ENCODE measurements at places on chromosomes 13 and 19.

GRCh38 chr19:15021286-15022007 lies 27.8 kb upstream of the CASP14 start:
- no peak for DNase-seq

DNA sequence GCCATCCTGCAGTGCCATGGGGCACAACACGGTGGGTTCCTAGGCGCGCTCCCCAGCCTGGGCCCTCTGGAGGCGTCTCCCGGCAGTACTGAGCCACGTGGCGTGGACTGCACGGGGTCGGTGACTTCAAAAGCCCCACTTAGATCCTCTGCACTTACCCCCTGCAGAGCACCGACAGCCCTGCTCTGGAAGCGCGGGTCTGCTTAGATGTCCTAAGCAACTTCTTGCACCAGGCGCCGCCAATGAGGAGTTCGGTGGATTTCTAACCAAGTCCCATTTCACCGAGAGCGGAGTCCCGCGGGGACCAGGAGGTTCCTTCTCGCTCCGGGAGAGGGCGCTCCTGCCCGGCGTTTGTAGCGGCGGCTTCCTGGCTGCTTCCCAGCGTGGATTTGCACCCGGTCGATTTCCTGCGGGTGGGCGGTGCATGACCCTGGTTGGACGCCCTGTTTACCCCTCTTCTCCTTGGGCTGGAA lies 25.2 kb upstream of the ZNF845 start:
- DNase-seq, result no peak

- DNase-seq, result no peak
These were observed 186.7 kb downstream of the COL4A1 start for GRCh38 chr13:110119935-110120905.

DNA sequence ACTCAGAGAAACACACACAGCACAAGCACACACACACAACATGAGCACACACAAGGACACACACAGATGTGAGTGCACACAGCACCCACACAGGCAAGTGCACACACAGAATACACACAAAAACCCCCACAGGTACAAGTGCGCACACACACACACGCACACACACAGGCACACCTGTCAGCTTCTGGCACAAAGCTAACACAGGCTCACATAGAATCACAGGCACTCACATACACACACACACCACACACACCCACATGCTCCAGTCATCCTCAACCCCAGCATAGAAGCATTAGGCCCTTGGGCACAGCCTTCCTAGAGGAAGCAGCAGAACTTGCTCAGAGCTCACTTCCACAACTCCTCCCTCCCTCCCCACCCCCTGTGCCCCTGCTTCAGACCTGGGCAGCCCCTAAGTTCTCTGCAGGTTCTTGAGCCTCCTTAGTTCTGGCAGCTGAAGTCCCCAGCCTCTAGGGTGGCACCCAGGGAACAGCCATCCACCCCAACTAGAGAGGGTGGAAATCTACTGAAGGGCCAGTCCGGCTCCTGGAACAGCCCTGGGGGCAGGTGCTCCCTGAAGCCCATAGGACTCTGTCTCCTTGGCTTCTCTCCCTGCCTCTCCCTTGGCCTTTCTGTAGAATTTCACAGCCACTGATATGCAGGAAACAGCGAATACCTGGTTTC lies 129.9 kb upstream of the VSTM2B start:
- DNase-seq, result no peak

- DNase-seq, result no peak
These were observed 41.1 kb downstream of the B3GLCT start for GRCh38 chr13:31240921-31241320.

Data from GOT3 (cell line).